ENCODE measurements at places on chromosomes 6 and 20.

GRCh38 chr20:44074252-44075151 is 112.5 kb downstream of the JPH2 start:
- no peak for DNase-seq

- no peak for DNase-seq
Measured at GRCh38 chr20:45341579-45341938, 6.7 kb downstream of the SDC4 start.

GRCh38 chr20:46828471-46828870 is 66.2 kb upstream of the EYA2 start:
- DNase-seq = no peak

DNA sequence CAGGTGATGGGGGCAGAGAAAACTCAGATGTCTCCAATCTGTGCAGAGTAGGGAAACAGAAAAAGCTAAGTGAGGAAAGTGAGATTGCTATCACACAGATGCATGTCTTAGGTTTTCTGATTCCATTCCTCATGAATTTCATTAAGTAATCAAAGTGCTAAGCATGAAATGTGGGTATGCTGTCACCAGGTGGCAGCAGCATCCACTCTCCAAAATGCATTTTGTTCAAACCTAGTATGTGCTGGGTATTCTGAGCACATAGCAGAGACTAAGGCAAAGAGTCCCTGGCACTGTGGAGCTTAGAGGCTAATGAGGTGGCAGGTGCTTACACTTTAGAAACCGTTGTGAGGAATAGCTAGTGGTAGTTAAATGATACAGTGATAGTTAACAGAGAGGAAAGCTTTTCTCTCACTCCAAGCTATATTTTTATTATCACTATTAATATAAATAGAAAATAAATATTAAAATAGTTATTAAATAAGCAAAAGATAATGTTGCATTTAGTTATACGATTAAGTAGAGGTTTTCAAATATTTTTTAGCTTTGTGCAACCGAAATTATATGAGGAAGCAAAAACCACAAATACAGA is 179.5 kb downstream of the CDH26 start:
- DNase-seq = no peak

GRCh38 chr6:101876431-101876830 is 482.9 kb downstream of the GRIK2 start:
- no peak for DNase-seq

DNA sequence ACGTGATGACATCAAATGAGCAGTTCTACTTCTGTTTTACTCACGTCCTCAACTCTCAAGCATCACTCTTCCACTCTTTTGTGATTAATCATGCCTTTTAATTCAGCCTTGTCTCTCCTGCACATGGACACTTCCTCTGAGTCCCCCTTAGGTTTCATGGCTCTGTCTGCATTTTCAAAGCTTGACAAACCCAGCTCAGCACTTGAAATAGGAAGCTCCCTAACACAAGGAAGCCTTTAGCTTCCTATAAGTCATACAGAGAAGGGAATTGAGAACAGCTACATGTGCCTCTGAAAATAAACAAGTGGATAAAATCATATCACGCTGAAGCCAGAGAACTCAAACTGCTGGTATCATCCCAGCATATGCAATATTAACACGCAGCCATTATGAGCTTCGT is 21.2 kb downstream of the KIF16B start:
- no peak for DNase-seq
